Tibial nerve (tissue), 4 donors: ENCODE measurements at places on chromosomes 1 and 21. TPM values are rescaled to one million over a fixed set of nuclear protein-coding genes. Genes with fewer than 3 reads are reported as not detected.

The CCDC27 gene
- not detected for total RNA-seq

The NCAM2 gene
- total RNA-seq, result 29.7 TPM

The S100A6 gene
- total RNA-seq, result 1,010 TPM

- H3K4me1 ChIP-seq, result no peaks in the 10 kb centered on the region
- no peak overlapping the region for H3K27ac ChIP-seq
These were observed 10.6 kb upstream of the KIFAP3 start for GRCh38 chr1:170085091-170085490.
